ENCODE measurements at places on chromosomes 2 and 18. TPM values are rescaled to one million over a fixed set of nuclear protein-coding genes. Genes with fewer than 3 reads are reported as not detected.

Gene NAT8
- total RNA-seq = not detected

Gene REG3G
- total RNA-seq = not detected

Gene ST8SIA5
- total RNA-seq = not detected

Gene PJVK
- 3.4 TPM for total RNA-seq

All from activated naive CD8-positive, alpha-beta T cell treated with anti-CD3 and anti-CD28 coated beads for 36 hours (primary cell).